ENCODE measurements at places on chromosomes 5 and 9.

DNA sequence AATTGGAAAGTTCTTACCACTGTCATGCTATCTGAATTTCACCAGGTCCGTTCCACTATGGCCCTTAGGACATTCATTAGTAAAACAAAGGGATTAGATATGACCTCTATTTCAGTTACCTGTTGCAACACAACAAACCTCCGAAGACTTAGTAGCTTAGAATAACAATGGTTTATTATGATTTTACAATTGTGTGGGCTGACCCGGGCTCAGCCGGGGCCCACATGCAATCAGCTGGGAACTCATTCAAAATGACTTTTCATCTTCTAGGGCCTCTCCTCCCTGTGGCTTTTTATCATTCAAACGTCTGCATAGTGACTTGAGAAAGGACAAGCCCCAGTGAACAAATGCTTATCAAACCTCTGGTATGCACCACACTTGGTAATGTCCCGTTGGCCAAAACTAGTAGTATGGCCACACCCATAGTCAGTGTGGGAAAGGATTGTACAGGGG, 2.3 kb upstream of the FBXW11 start:
- no peak for DNase-seq

GRCh38 chr9:121974421-121974820, 118.7 kb downstream of the TTLL11 start:
- no peak for DNase-seq

DNA sequence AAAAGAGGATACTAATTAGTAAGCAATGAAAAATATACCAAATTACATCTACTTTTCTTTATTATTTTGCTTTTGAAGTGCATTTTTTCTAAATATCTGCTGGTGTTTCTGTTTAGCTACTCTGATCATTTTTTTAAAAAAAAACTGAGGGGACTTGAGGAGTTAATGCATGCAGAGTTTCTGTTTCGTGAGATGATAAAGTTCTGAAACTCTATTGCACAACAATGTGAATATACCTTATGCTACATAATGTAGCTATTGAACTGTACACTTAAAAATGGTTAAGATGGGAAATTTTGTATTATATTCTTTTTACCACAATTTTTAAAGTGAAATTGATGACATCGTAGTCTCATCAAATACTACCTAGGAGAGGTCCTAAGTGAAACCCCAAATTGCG, 288.3 kb upstream of the NR4A3 start:
- no peak for DNase-seq

DNA sequence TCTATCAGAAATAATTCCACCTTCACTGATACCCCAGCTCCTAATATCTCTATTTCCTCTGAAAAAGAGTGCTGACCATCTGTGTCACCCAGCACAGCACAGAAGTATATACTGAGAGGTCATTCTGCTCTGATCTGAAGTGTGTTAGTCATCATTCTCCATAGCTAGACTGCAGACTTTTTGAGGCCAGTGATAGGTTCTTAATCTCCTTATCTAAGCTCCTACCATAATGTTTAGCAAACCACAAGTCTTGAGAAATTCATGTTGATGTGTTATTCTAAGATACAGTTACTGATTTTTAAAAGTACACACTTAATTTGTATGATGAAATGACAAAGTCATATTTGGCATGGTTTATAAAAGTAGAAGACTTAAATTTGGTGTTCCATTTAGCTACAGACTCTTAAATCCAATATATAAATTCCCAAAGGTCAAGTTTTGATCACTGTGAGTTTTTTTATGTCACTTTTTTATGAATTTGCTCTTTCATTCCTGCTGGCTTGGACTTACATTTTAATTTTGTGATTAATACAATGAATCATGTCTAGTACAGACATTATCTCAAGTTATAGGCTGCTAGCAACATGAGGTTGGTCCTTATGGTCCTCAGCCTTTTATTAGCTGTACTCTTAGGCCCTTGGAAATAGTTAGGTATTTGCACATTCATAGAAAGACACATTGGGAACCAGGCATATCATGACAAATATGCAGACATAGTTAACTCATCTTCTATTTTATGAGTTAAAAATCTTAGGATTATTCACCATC, 380.8 kb downstream of the EBF1 start:
- DNase-seq = no peak

DNA sequence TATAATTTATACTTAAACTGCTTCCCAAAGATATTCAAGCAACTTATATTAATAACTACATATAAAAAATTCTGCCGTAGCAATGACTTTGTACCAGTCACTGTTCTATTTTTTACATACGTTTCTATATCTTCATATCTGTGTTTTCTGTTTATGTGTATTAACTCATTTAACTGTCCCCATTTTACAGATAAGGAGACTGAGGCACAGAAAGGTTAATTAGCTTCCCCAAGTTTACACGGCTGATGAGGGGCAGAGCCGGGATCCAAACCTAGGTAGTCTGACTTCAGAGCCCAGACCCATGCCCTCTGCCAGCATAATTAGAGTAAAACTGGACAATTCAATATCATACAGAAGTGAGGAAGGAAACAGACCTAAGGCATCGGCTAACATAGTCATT, 259.7 kb upstream of the TUT7 start:
- DNase-seq = no peak

DNA sequence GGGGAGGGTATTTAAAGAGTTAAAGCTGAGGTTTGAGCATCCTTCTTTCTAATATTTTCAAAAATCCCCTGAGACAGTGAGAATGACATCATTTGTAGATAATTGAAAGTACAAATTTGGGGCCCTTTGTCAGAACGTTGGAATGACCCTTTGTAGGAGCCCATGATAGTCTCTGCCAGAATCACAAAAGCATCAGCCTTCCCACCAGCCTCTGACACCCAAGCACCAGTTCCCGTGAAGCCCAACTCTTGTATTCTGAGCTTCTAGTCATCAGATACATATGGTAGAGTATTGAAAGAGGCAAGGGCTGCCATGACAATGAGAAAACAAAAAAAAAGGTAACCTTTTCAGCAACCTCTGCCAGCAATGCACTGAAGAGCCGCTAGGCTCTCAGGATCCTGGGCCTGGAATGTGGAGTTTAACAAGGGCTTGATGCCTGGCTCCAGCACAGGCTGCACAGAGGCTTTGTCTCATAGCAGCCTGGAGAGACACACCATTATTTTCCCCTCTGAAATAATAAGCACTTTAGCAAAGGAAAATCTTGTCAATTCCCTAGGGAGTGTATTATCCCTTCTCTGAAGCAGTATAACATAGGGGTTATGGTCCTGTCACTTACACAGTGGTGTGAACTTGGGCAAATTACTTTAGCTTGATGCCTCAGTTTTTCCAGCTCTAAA, 114.4 kb downstream of the ZNF608 start:
- no peak for DNase-seq

DNA sequence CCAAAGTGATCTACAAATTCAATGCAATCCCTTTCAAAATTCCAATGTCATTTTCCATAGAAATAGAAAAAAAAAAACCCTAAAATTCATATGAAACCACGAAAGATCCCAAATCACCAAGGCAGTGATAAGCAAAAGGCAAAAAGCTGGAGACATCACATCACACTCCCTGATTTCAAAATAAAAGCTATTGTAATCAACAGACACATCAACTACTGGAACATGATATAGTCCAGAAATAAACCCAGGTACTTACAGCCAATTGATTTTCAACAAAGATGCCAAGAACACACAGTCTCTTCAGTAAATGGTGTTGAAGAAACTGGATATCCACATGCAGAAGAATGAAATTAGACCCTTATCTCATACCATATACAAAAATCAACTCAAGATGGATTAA, 224.0 kb downstream of the WDR70 start:
- DNase-seq = no peak
